ENCODE measurements at places on chromosomes 4 and X.

- peak; percentile 50 for DNase-seq
Observed at GRCh38 chr4:15702941-15703403, at the start of gene BST1. Gene BST1, plus strand, starts transcription at chr4:15703065. Its CDS starts 80 bp downstream, at chr4:15703145.

DNA sequence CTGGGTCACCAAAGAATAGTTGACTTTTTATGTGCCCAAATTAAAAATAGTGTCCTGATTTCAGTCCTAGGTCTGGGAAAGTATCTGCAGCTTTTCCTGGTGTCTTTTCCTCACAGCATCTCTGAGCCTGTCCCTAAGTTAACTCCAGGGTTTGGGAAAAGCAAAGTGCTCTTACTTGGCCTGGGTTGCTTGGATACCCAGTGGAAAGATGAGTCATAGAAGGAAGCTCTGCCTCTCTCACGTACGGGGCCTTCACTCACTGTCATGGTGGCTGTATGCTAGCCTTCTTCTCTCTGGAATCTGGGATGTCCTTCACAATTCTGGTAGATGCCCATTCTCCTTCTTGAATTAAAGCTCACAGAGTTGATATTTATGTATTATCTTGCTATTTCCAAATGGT lies 607.3 kb downstream of the ANKRD50 start:
- DNase-seq: no peak

DNA sequence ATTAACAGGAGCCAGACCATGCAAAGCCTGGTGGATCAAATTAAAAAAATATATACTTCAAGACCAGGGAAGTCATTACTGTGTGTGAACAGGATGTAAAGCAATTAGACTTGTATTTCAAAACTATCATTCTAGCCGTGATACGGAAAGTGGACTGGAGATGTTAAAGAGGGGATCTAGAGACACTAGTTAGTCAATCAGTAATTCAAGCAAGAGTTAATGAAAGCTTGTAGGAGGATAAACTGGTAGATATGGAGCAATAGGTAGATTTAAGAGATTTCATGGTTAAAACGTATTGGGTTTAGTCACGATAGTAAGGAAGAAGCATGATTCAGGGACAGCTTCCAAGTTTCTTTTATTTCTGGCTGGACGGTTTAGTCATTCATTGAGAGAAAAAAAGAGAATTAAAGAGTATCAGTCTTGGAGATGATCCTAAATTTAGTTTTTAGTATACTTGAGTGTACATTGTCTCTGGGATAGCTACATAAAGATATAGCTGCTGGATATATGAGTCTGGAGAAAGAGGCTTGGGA lies 3.9 kb downstream of the MAD2L1 start:
- DNase-seq: no peak

- no peak for DNase-seq
Observed at GRCh38 chr4:84394386-84394785, 104.7 kb downstream of the NKX6-1 start.

DNA sequence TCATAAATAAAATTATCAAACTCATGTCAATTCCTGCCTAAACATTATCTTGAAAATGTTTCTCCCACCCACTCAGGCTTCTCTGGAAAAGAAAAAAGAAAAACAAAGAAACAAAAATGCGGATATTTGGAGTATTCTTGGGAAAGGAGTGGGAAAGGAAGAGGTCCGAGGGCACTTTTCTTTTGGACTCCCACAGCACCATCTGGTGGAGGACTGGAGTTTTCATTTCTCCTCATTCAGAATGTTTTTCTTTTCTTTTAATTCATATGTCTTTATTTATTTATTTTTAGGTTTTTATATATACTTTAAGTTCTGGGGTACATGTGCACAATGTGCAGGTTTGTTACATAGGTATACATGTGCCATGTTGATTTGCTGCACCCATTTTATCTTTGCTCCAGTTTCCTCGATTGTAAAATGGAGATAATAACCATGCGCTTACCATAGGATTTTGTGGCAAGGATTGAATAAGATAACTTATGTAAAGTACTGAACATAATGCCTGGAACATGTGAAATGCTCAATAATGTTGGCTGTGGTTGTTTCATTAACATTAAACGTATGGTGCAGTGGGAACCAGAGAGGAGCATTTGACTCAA lies 8.0 kb upstream of the KCNE5 start:
- no peak for DNase-seq

GRCh38 chr4:27096142-27096824 lies 235.6 kb downstream of the STIM2 start:
- no peak for DNase-seq

DNA sequence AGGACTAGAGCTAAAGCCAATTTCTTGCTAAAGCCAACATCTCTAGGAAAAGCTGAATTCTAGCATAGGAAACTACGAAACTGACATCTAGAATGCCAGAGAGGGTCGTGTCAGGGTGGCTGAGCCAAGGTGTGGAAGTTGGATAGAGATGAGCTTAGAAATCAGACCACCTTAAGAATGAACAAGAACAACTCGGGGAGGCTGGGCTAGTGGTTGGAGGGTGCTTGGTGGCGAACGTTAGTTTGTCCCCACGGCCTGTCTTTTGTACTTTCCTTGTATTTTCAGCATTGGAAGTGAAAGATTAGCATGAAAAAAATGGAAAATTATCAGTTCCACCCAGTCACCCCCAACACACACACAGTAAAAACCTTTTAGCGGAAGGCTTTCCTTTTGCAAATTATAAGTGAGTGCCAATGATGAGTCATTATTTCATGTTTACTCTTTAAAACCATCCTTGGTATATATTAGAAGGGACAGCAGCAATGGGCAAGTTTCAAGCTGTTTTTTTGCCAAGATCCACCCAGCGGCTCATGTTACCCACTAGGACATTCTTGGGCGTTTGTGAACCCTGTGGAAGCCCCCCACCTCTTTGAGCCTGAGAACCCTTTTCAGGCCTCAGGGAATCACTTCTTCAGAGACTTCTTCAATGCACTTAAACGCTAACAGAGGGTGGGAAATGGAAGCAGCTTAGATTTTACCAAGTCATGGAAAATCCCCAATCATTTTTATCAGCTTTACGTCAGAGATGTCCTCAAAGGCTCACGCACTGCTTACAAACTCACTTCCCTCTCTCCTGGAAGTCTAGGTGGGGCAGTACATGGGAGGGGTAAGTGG lies 4.9 kb upstream of the PPEF1 start:
- no peak for DNase-seq
